NCI-H1048 (cell line): ENCODE measurements at places on chromosomes 7 and 10.

GRCh38 chr7:37211097-37211880 lies 237.4 kb downstream of the ELMO1 start:
- no peak for DNase-seq

GRCh38 chr7:101911800-101912715 lies 94.6 kb downstream of the CUX1 start:
- no peak for DNase-seq

DNA sequence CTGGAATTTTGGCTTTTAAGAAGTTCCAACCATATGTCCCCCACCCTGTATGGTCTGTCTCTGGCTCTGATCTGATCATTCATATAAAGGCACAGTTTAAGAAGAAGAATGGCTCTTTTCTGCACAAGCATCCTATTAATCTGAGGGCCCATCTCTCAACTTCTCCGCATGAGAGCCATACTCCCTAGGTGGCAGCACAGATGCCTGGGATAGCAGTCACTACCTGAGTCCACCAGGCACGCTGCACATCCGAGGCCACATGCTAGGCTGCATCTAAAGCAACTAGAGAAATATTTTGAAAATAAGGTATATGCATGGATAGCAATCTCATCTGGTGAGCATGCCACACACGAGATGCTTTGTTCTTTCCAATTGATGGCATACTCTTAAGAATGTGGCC lies 565.5 kb downstream of the PARD3 start:
- no peak for DNase-seq

- no peak for DNase-seq
Measured at GRCh38 chr10:132068431-132069121, 2.8 kb downstream of the JAKMIP3 start.

- no peak for DNase-seq
Measured at GRCh38 chr7:31082017-31082416, 29.9 kb downstream of the ADCYAP1R1 start.

DNA sequence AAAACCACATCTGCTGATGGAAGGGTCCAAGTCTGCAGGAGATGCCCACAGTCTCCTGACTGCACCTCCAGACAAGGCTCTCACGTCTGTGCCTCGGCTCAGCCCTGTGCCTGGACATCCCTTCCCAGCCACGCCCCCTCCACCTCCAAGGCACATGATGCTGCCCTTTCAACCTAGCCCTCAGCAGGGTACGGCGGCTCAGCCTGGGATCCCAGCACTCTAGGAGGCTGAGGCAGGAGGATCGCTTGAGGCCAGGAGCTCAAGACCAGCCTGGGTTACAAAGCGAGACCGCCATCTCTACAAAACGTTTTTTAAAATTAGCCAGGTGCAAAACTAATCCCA lies 14.3 kb downstream of the MAD1L1 start:
- no peak for DNase-seq

DNA sequence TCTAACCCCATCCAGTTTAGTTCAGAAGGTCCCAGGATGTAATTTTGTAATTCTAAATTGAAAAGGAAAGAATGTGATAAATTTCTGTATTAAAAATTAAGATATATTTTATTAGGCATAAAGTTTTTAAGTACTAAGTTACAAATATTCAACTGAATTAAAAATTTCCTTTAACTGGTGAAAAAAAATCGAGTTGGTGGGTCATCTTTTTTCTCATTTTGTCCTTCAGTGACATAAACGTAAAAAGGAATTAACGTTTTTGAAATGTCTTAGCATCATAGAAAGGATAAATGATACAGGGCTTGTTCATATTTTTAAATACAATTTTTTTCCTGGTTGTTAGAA lies 88.5 kb downstream of the BTRC start:
- no peak for DNase-seq

GRCh38 chr10:42935466-42935865 lies 141.4 kb upstream of the RET start:
- no peak for DNase-seq

- DNase-seq: no peak
Measured at GRCh38 chr7:31776616-31777015, 89.6 kb downstream of the PPP1R17 start.

DNA sequence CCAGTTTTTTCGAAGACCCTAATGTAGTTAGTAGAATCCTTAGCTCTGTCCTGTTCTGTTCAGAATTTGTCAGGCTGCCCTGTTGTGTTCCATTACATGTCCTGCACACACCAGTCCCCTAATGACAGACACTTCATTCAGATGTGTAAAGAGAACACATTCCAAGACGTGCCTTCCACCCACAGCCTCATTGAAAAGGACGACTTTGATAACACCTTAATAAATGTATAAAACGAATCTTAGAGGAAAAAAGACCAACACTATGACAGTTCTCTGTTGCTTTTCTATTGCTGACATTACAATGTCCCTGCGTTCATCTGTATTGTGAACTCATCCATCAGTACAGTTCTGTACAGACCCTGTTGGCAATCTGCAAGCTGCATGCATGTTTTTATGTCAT lies 3.5 kb downstream of the LRRTM3 start:
- DNase-seq: no peak
